T-cell (primary cell): ENCODE measurements at places on chromosomes 1 and 21.

DNA sequence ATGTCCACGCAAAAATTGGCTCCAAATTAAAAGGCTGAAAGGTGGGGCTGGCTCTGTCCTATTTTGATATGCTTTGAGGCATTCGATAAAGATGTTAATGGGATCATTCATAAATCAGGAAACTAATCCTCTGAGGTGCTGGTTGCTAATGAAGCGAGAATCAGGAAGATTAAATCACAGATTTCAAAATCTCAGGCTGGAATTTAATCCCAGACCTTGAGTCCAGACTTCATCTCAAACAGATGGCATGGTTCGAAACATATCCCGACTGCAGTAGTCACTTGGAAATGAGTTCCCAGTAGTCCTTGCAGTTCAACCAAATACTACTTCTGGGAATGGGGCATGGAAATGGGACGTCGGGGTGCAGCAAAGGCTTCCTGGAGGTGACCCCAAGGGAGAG, 4.5 kb upstream of the KLF17 start:
- no peaks in the 10 kb centered on the region for H3K36me3 ChIP-seq
- H3K4me3 ChIP-seq = no peak overlapping the region
- no peaks in the 10 kb centered on the region for H3K4me1 ChIP-seq
- H3K27me3 ChIP-seq = no peaks in the 10 kb centered on the region

DNA sequence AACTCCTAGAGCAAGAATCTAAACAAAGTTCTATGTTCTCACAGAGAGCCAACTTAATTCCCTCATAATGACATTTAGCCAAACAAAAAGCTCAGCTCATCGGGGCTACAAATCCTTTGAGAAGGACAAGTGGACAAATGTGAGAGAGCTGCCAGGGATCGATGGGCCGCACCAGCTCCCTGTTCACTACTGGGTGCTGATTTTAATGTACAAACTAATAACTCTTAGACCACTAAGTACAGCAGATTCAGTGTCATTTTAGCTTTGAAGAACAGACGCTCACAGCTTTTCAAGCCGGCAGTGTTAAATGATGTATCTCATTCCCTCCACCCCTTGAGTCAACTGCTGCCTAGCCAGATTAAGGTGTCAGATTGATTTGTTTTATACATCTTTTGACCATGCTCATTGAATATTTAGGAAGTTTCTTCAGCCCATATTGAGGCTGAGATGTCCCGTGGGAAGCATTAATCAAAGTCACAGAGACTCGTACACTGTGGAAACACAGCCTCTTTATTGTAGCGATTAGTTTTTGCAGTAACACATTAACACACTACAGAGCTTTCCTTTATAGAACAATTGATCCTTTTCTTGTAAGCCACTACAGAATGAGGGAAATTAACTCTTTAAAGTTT, 21.1 kb downstream of the PROX1 start:
- DNase-seq = no peak
- no peaks in the 10 kb centered on the region for H3K27me3 ChIP-seq
- H3K27ac ChIP-seq = no peak overlapping the region
- H3K4me3 ChIP-seq = no peak overlapping the region
- no peaks in the 10 kb centered on the region for H3K36me3 ChIP-seq
- no peaks in the 10 kb centered on the region for H3K4me1 ChIP-seq

DNA sequence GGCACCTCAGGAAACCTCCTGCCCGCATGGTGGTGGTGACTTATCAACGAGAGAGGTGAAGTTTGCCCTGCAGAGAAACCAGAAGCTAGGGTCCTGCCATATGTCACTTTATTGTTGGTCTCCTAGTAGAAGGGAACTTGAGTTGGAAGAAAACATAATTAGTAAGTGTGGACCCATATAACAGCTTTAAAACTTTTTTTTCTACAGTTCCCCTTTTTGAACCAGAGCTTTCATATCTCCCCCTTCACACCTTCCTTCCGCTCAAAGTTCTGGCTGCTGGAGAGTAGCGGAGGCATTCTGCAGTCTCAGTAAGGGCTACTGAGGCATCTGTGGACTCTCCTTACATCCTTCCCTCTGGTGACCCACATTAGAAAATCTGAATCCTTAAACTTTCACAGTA, 48.9 kb downstream of the PHC2 start:
- H3K4me3 ChIP-seq = no peak overlapping the region
- DNase-seq = no peak

GRCh38 chr1:86487131-86487810, 18.5 kb downstream of the CLCA1 start:
- no peak overlapping the region for H3K4me3 ChIP-seq
- DNase-seq = no peak
- no peaks in the 10 kb centered on the region for H3K27me3 ChIP-seq
- H3K27ac ChIP-seq = no peak overlapping the region
- no peaks in the 10 kb centered on the region for H3K4me1 ChIP-seq
- H3K36me3 ChIP-seq = no peaks in the 10 kb centered on the region

DNA sequence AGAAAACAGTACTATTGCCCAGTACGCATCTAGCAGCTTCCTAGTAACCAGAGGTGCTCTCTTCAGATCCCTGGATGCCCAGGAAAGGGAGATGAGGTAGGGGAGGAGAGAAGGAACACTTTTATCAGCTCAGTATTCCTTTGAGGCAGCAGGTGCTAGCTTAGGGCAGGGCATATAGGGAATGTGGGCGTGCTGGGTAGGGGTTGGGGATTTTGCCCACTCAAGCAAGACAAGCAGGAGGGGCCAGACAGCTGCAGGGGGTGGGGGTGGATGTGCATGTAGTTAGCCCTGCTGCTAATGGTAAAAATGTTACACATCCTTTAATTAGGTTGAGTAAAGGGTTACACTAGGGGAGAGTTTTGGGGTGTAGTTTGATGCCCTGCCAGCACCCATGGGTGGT, 18.1 kb upstream of the AVPR1B start:
- no peak overlapping the region for H3K4me3 ChIP-seq
- H3K36me3 ChIP-seq = no peaks in the 10 kb centered on the region
- H3K4me1 ChIP-seq = no peaks in the 10 kb centered on the region
- no peak for DNase-seq

GRCh38 chr1:24155011-24155782, 12.3 kb upstream of the IL22RA1 start:
- peaks cover 11% of the 10 kb centered on the region for H3K36me3 ChIP-seq
- no peak overlapping the region for H3K27ac ChIP-seq
- DNase-seq = no peak
- H3K27me3 ChIP-seq = peaks cover 17% of the 10 kb centered on the region
- H3K4me3 ChIP-seq = no peak overlapping the region

- H3K27ac ChIP-seq = no peak overlapping the region
- peaks cover 15% of the 10 kb centered on the region for H3K4me1 ChIP-seq
- H3K4me3 ChIP-seq = no peak overlapping the region
- peaks cover 56% of the 10 kb centered on the region for H3K27me3 ChIP-seq
- DNase-seq = no peak
- H3K36me3 ChIP-seq = no peaks in the 10 kb centered on the region
Measured at GRCh38 chr1:899636-900317, 23.9 kb upstream of the SAMD11 start.

- no peaks in the 10 kb centered on the region for H3K36me3 ChIP-seq
- no peaks in the 10 kb centered on the region for H3K4me1 ChIP-seq
- H3K27me3 ChIP-seq = no peaks in the 10 kb centered on the region
- no peak overlapping the region for H3K4me3 ChIP-seq
- no peak for DNase-seq
Measured at GRCh38 chr1:62962901-62963776, 179.2 kb downstream of the ATG4C start.

DNA sequence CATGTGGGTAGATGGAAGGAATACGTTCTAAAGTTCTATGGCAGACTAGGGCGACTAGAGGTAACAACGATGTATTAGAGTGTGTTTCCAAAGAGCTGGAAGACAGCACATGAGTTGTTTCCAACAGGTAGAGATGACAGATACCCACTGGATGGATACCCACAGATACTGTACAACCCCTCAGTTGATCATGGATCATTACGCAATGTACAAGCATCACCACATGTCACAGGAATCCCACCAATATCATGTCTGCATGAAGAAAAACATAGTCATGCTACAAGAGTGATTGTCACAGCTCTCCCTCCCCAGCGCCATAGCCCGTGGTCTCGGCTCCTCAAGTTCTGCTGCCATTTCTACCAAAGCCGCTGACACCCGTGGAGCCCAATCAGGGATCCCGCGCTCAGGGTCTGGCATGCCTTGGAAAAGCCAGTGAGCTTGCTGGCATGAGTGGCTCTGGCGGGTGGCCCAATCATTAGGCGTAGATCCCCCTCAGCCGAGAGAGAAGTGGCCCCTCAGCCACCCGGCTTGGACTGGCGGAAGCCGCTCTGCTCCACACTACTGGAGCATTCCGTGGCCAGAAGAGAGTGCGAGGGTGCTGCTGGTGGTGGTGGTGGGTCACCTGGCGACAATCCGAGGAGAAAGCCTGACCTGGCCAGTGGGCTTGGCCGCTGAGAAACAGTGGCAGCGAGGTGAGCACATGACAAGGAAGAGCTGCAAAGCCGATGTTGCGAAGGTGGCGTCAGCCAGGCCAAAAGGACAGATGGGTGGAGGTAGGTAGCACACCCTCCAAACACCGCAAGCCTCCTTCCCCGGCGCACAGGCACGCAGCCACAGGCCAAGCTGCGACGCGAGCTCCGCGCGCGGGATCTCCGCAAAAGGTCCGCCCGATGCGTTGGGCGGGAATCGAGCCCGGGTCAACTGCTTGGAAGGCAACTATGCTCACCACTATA, 65.7 kb upstream of the FCGR2A start:
- H3K36me3 ChIP-seq = no peaks in the 10 kb centered on the region
- H3K4me1 ChIP-seq = no peaks in the 10 kb centered on the region
- peak overlapping the region; percentile 26 for H3K4me3 ChIP-seq
- H3K27ac ChIP-seq = no peak overlapping the region

- no peak for DNase-seq
- no peak overlapping the region for H3K4me3 ChIP-seq
- no peaks in the 10 kb centered on the region for H3K27me3 ChIP-seq
- no peaks in the 10 kb centered on the region for H3K4me1 ChIP-seq
- H3K27ac ChIP-seq = no peak overlapping the region
- no peaks in the 10 kb centered on the region for H3K36me3 ChIP-seq
Measured at GRCh38 chr21:16563116-16563515, 833.3 kb downstream of the USP25 start.

DNA sequence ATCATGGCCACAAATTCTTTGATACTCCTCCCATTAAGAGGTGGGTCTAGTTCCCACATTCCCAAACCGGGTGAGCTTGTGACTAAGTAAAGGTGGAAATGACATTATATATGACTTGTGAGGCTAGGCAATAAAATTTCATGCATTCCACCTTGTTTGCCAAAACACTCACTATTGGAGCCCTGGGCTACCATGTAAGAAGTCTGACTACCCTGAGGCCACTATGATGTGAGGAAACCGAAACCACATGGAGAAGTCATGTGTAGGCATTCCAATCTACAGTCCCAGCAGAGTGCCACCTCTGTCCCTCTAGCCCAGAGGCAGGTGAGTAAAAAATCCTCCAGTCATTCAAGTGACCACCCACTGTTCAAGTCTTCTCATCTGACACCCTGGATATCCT, 17.9 kb upstream of the SMG7 start:
- H3K36me3 ChIP-seq = no peaks in the 10 kb centered on the region
- H3K27ac ChIP-seq = no peak overlapping the region
- H3K4me3 ChIP-seq = no peak overlapping the region
- peaks cover 13% of the 10 kb centered on the region for H3K27me3 ChIP-seq

- DNase-seq = no peak
- H3K36me3 ChIP-seq = no peaks in the 10 kb centered on the region
- H3K27ac ChIP-seq = no peak overlapping the region
- H3K4me3 ChIP-seq = no peak overlapping the region
- no peaks in the 10 kb centered on the region for H3K27me3 ChIP-seq
Measured at GRCh38 chr1:155499263-155499662, 63.3 kb downstream of the ASH1L start.

- H3K36me3 ChIP-seq = no peaks in the 10 kb centered on the region
- H3K4me1 ChIP-seq = no peaks in the 10 kb centered on the region
- H3K27me3 ChIP-seq = no peaks in the 10 kb centered on the region
- DNase-seq = no peak
- H3K4me3 ChIP-seq = no peak overlapping the region
Measured at GRCh38 chr1:169217636-169218035, 111.1 kb downstream of the ATP1B1 start.

DNA sequence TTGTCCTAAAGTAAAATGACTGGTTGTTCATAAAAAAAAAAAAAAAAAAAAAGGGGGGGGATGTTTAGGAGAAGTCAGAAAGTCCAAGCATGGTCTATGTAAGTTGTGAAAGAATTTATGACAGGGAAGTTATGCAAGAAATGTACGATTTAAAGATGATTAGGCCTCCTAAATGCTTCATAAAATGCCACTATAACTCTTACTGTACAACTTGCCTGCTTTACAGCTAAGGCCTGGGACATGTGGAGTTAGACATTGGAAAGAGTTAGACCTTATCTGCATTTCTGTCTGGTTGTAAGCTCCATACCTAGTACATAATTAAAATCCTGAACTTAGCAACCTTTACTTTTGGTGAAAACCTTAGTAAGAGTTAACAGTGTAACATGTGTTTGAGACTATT, 150.0 kb downstream of the TPR start:
- no peak overlapping the region for H3K4me3 ChIP-seq
- H3K4me1 ChIP-seq = no peaks in the 10 kb centered on the region
- H3K27ac ChIP-seq = no peak overlapping the region
- H3K27me3 ChIP-seq = no peaks in the 10 kb centered on the region

DNA sequence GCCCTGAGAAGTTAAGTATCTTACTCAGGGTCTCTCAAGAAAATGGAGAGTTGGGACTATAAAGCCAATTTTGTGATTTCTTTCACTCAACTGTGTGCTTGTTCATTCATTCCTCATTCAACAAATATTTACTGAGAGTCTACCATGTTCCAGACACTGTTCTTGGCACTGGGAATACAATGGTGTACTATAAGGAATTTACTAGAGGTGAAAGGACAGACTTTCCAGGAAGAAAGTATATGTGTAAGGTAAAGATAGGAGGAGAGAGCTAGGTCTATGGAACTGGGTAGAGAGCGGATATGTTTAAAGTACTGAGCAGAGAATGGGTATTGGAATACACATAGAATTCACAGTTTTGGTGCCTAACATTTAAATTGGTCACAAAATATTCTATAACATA, 42.3 kb downstream of the ZNHIT6 start:
- H3K27ac ChIP-seq = no peak overlapping the region
- no peak overlapping the region for H3K4me3 ChIP-seq
- DNase-seq = no peak
- H3K27me3 ChIP-seq = no peaks in the 10 kb centered on the region
- no peaks in the 10 kb centered on the region for H3K4me1 ChIP-seq

- no peaks in the 10 kb centered on the region for H3K27me3 ChIP-seq
- H3K36me3 ChIP-seq = peaks cover 9% of the 10 kb centered on the region
- no peak for DNase-seq
- no peak overlapping the region for H3K4me3 ChIP-seq
- peaks cover 81% of the 10 kb centered on the region for H3K4me1 ChIP-seq
Measured at GRCh38 chr1:15952317-15953258, 23.3 kb downstream of the ZBTB17 start.
